ENCODE measurements at places on chromosomes 1 and 21.

- DNase-seq = no peak
These were observed 28.5 kb upstream of the EEIG2 start for GRCh38 chr1:108531444-108531843.

DNA sequence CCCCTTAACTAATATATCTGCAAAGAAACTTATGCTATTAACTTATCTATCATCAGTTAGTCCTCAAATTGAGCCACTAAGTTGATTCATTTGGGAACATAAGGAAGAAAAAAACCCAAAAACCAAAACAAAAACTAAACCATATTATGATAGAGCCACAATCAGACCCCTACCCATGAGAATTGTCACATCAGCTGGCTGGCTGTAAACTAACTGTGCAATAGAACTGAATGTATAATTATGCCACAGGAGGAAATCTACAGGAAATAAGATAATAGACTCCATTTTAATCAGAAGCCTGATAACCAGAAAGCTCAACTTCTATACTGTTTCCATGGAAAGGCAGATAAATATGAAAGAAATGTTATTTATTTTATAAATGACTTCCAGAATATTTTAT, 110.0 kb downstream of the RGL1 start:
- DNase-seq = no peak

- no peak for DNase-seq
These were observed 97.4 kb downstream of the KCNJ15 start for GRCh38 chr21:38354231-38354630.

DNA sequence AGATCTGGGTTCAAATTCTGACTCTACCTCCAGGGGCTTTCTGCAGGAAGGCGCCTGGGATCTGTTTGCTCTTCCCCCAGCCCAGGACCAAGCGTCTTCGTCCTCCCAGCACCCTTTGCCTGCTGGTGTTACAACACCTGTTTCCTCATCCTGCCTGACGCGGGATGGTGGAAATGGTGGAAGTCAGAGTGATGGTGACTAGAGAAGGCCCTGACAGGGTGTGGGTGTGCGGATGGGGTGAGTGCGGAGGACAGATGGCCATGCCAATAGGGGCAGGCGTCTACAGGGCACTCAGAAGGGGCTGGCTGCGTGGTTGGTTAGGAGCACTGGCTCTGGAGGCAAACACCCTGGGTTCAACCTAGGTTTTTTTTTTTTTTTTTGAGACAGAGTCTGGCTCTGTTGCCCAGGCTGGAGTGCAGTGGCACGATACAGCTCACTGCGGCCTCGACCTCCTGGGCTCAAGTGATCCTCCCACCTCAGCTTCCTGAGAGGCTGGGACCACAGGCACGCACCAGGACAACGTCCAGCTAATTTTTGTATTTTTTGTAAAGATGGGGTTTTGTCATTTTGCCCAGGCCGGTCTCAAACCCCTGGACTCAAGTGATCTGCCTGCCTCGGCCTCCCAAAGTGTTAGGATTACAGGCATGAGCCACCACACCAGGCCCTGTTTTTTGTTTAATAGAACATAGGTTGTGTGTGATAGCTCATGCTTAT, 1.5 kb downstream of the THEMIS2 start:
- peak; percentile 32 for DNase-seq

- DNase-seq = no peak
These were observed 152.4 kb downstream of the HLX start for GRCh38 chr1:221031458-221032203.

DNA sequence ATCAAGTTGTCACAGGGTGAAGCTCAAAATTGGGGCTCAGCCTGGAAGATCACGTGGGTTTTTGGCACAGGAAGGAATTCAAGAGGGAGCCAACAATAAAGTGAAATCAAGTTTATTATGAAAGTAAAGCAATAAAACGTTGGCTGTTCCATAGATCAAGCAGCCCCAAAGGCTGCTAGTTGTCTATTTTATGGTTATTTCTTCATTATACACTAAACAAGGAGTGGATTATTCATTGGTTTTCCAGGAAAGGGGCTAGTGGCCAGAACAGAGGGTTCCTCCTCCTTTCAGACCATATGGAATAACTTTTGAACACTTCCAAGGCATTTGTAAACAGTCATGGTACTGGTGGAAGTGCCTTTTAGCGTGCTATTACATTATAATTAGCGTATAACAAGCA, 723.5 kb upstream of the ADAMTS5 start:
- no peak for DNase-seq

GRCh38 chr1:226697929-226698544, 41.0 kb downstream of the ITPKB start:
- DNase-seq = no peak

- DNase-seq = no peak
These were observed 57.9 kb upstream of the SLC5A9 start for GRCh38 chr1:48164571-48164970.

GRCh38 chr1:234214129-234214910, 158.9 kb upstream of the COA6 start:
- no peak for DNase-seq

DNA sequence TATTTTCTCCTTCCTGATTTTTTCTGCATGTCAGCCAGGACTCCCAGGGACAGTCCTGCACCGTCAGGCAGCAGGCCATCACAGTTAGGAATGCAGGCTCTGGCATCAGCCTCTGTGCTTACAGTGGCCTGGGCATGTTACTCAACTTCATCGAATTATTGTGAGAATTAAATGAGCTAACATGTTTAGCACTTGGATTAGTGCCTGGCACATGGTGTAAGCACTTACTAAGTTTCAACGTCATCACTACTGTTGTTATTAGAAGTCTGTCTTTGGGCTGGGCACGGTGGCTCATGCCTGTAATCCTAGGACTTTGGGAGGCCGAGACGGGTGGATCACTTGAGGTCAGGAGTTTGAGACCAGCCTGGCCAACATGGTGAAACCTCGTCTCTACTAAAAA, 45.1 kb downstream of the SCCPDH start:
- DNase-seq = no peak

DNA sequence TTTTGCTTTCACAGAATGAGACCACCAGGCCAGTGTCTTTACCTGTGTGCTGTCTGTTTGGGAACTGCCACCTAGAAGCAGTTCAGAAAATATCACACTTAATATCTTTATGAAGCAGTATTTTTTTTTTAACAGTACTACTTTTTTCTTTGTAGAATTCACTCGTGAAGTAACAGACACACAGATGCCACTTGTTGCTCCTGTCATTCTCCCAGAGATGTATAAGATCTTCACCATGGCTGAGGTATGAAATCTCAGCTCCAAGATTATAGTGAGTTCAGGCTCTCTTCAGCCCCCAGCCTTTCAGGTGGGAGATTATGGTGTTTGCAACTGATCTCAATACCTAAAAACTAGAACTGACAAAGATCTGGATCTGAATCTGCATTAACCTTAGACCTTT, 23.0 kb downstream of the IPO9 start:
- DNase-seq = no peak

DNA sequence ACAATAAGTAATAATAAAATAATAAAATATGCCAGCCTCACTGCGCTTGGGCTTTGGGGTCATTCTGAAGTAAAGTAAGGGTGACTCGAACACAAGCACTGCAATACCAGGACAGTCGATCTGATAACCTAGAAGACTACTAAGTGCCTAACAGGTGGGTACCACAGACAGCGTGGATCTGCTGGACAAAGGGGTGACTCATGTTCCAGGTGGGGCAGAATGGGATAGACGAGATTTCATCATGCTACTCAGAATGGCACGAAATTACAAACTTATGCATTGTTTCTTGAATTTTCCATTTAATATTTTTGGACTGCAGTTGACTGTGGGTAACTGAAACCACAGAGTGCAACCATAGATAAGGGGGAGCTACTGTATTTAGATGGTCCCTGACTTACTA, 221.1 kb upstream of the GREM2 start:
- DNase-seq = no peak

DNA sequence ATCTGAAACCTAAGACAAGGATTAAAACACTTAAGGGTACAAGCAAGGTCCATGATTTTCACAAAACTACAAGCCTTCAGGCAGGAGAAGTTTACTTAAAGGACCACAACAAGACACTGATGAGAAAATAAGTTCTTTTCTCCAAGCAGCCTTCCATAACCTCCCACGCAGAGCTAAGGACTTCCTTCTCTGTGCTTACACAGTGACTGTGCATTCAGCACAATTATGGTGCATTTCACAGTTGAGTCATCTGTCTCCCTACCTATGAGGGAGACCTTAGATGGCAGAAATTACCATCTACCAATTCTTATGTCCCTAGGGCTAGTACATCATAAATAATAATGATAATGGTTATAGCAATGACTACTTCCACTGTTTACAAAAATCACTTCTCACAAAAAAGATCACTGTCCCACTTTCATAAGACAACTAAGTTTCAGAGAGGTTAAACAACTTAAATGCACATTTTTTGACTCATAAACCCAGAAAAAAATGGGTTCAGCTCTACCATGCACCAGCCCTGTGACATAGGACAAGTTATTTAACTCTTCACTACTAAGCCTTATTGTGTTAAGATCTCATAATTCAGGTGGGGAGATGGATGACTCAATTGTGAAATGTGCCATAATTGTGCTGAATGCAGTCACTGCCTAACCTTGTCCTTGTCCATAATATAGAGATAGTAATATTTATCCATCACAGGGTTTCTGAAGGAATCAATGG, 45.3 kb downstream of the TARBP1 start:
- DNase-seq = no peak

DNA sequence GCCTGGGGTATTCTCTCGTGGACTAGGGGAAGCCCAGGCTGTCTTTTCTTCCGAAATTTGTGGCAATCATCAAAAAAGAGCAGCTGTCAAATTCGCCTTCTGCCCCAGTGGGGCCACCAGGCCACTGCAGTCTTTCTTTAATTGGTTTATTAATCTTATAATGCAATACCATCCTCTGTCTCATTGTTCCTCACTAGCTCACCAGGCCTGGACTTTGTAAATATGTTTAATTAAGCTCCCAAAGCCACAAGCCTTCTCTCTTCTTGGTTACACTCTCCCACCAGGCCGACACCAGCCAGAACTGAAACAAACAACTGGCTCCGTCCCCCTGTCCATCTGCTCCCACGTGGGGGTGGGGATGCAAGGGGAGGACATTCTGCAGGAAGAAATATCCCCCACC, 22.0 kb upstream of the CAMK1G start:
- no peak for DNase-seq

GRCh38 chr1:70893381-70893780, 154.2 kb downstream of the PTGER3 start:
- no peak for DNase-seq

DNA sequence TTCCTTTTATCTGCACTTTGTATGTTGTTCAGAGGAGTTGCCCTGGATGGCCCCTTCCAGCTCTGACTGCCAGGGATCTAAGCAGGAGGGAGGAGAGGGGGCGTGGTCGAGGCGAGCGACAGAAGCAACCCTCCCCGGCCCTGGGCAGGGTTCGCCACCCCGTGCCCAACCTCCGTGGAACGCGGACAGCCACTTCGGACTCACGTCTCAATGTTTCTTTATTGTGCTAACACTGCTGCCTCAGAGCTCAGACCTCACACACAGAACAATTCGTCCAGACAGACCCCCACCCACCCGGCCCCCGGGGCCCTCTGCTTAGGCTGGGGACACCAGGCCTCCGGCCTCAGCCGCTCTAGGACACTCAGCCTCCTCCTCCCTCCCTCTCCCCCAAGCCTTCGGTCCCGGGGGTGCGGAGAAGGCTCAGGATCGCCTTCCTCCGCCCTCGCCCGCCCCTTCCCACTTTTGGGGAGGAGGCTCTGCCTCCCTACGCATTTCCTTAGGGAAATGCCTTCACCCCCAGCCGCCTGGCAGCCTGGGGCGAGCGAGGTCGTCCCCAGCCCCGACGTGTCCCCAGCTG, 8.3 kb downstream of the VSIG8 start:
- DNase-seq = no peak

- no peak for DNase-seq
These were observed 14.2 kb downstream of the TXNIP start for GRCh38 chr1:145982010-145982723.

GRCh38 chr1:167629681-167630567, at the start of gene RCSD1:
TSS of gene RCSD1 (plus strand) at chr1:167630232. CDS start at chr1:167630424, 192 bp downstream.
- DNase-seq = no peak

DNA sequence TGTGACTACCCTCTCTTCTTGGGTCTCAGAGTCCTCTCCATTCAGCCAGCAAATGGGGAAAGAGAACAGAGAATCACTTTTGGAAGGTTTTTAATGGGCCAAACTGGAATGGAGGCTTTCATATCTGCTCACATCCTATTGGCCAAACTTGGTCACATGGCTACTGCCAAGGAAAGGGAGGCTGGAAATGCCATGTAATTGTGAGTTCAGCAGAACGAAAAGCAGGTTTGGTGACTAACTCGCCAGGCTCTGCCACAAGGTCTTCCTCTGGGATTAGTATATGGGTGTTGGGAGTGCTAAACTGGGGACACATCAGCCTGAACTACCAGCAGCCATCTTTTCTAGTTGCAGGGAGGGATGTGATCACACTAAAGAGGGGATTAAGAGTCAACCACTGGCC, 19.2 kb downstream of the RD3 start:
- no peak for DNase-seq

DNA sequence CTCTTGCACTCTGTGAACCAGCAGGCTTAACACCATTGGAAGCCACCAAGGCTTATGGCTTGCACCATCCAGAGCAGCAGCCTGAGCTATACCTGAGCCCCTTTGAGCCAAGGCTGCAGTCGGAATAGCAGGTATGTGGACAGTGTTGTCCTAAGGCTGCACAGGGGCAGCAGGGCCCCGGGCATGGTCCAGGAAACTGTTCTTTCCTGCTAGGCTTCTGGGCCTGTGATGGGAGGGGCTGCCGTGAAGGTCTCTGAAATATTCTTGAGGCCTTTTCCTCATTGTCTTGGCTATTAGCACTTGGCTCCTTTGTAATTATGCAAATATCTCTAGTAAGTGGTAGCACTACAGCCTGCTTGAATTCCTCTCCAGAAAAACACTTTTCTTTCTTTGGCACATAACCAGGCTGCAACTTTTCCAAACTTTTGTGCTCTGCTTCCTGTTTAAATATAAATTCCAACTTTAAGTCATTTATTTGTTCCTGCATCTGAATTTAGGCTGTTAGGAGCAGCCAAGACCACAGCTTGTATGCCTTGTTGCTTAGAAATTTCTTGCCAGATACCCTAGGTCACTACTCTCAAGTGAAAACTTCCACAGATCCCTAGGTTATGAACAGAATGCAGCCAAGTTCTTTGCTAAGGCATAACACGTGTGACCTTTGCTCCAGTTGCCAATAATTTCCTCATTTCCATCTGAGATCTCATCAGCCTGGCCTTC, 5.2 kb downstream of the KRTAP20-4 start:
- DNase-seq = no peak

DNA sequence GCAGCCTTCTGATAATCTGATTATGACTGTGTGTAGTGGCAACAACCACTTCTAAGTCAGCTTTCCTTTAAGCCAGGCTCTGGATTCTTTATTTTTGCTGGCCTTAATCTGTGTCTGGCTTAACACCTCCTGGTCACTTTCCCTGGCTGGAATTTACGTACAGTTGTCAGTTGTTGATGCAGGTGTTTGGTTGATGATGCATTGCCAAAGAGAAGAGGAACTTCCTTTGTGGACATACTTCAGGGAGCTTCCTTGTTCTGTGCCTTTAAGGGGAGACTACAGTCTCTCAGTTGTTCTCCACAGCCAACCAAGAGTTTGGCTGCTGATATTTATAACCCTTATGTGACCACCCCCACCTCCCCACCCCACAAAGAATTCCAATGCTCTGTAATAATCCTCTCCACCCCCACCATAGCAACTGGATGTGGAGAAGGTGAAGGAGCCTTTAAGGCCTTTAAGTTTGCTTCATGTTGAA, 96.0 kb upstream of the BMP8A start:
- no peak for DNase-seq
